AG04449 (cell line): ENCODE measurements at places on chromosomes 11 and 22.

- DNase-seq, result no peak
Observed at GRCh38 chr11:94776351-94777321, 8.5 kb downstream of the AMOTL1 start.

DNA sequence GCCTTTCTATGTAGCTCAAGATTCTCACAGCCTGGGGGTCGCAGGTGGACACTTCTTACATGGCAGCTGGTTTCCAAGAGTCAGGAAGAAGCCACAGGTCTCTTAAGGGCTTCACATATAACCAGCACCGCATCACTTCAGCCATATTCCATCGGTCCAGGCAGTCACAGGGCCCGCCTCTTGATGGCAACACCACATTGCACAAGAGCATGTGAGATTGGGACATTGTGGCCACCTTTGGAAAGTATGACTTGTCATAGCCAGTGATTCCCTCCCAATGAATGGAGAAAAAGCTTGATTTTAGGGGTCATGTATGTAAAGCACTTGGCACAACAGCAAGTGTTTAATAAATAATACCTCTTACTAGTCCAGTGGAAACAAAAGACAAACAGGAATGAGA, 98.3 kb downstream of the NCAM1 start:
- DNase-seq, result no peak

GRCh38 chr11:130457623-130458409, 9.4 kb downstream of the ADAMTS15 start:
- no peak for DNase-seq

- no peak for DNase-seq
Observed at GRCh38 chr22:38017272-38017920, 33.0 kb upstream of the SOX10 start.

DNA sequence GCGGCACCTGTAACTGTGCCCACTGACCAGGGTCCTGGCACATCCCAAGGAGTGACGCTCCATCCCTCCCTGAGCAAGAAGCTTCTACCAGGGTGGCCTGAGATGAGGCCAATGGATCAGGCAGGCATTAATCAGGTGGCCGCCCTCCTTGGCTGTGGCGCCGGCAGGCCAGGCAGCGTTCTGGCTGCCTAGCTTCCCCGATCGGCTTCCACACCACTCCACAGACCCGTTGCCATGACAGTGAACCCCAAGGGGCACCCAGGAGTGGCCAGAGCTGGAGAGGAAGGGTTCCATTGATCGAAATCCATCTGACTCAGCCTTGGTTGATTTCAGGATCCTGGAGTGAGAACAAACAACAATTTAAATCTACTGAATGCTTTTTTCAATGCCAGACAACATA, 20.5 kb downstream of the LRRC55 start:
- DNase-seq, result no peak

DNA sequence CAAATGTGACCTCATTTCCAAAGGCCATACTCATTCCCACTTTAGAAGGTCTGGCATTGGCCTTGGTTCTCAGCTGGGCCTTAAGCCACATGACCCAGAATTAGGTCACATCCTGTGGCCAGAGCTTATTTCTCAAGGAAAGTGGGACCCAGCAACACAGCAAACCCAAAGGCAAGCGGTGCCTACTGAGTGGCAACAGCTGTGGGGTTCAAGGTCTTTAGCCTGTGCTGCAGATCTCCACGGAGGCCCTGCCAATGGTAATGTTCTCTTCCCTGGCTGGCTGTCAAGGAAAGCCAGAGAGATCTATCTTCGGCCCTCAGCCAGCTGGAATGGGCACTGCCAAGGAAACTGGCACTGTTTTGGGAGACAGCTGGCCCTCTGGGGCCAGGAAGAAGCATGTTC, 41.5 kb upstream of the TP53I11 start:
- DNase-seq, result no peak

DNA sequence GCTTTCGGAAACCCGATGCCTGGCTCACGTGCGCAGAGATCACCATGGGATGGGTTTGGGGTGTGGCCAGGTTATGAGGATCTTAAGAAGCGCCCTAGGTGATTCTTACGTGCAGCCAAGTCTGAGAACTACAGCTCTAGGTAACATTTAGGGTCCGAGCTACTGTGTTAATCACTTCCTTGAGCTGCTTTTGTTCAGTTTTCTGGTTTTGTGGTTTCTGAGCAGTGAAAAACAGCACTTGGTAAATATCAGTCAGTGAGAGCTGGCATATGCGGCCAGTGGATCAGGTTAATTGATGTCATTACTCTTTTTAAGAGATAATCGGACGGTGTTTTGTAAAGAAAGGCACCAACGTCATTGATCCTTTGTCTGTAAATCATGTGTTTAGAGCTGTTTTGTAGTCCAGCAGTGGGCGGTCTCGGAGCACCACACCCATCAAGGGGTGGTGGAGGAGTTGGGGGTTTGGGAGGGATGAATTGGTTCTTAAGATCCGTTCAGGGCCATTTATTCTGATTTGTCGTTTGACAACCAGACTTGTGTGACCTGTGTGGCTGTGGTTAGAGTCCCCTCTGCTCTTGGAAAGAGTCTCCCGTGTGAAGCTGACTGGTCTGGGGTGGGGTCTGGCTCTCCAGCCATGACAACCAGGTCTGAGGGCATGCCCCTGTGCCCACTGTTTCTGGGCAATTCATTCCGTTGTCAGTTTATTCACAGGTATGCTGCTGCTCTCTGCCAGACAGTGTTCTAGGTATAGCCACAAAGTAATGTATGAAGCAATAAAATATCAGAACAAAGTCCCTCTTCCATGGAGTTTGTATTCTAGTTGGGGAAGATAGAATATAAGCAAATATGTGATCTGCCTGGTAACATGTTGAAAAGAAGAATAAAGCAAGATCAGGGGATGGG, 61.9 kb upstream of the SORL1-AS1 start:
- DNase-seq, result no peak

- DNase-seq, result no peak
Observed at GRCh38 chr22:35514366-35514765, 26.3 kb upstream of the RASD2 start.

DNA sequence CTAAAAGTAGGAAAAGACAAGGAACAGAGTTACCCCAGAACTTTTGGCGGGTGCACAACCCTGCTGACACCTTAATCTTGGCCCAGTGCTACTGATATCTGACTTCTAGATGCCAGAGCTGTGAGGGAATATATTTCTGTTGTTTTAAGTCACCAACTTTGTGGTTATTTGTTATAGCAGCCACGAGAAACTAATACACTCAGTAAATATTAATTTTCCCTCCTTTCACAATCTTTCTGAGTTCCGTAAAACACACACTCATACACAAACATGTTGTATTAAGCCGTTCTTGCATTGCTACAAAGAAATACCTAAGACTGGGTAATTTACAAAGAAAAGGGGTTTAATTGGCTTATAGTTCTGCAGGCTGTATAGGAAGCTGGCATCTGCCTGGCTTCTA, 16.1 kb upstream of the ZDHHC13 start:
- no peak for DNase-seq

DNA sequence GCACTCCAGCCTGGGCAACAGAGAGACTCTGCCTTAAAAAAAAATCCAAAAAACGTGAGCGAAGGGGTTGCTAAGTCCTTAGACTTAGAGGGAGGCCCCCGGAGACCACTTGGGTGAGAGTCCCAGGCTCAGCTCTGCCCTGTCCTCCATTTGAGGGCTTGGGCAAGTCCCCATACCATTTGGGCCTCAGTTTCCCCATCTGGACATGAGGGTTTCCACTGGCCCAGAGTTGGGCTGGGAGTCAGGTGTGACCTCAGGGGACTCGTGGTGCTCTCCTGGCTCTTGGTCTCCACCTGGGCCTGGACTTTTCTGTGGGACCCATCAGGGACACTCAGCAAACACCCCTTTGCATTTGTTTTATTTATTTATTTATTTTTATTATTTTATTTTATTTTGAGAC, 35.2 kb upstream of the CSNK1E start:
- no peak for DNase-seq

DNA sequence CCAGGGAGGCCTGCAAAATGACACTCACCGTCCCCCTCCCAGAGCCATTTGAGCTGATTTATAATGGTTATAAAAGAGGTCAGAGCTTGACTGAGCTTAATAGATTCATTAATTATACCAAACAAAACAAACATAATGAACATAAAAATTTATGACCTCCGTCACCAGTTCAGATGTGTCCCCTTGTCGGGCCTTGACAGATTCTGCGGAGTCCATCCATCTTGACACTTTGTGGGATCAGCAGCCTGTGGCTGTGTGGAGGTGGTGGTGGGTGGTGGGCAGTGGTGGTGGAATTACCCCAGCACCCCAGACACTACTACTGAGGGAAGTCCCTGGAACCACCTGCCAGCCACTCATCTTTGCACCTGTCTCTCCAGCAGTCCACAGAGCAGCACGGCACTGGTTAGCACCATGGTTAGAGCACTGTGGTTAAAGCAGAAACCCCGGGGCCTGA, 83.5 kb downstream of the DSCAML1 start:
- DNase-seq, result no peak

GRCh38 chr11:15589070-15589626, 474.4 kb downstream of the INSC start:
- DNase-seq, result no peak

- DNase-seq, result no peak
Observed at GRCh38 chr11:18853086-18853720, 61.6 kb upstream of the PTPN5 start.

GRCh38 chr11:93512073-93512475, 31.1 kb downstream of the SMCO4 start:
- DNase-seq, result no peak

DNA sequence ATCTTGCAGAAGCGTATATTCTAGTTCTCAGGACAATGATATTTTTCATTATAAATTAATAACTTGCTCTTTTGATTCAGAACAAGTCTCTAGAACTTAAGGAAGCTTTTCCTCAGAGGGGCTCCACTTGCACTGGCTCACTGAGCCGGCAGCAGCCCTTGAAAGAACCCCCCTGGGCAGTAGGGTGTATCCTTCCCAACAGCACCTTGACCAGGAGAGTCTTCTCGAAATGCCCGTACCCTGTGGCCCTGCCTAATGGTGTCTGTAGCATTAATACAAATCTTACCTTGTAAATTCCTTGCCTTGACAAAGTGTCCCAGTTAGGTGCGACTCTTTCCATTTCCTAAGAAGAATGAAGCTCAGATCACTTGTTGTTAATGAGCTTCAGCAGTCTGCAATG, 13.5 kb downstream of the PSMD13 start:
- DNase-seq, result no peak

DNA sequence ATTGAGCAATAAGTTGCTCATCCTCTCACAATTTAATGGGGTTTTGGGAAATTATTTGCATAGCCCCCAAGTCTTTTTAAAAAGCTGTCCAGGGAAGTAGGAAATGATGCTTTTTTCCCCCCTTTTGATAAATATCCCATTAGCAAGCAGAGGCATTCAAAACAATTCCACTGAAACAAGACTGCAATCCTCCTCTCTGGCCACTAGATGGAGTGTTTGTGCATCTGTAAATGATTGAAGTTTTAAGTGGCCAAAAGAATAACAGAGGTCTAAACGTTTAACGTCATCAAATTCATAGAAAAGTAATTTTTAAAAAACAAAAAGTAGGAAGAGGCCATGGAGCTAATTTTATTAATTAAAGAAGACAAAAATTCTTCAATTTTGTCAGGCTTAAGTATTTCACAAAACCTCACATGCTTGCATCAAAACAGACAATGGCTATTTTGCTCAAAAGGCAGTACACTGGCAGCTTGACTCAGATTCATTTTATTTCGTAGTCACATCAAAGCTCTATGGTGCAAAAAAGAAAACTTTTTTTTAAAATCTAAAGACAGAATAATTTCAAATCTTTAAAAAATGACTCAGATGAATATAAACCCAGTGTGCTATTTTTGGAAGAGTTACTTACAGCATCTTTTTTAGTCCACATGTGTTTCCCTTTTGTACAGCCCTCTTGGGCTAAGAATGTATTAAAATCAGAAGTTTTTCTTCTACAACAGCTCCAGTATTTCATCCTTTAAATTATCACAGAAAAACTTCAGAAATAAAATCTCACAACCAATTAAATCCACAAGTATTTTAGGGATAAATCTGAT, 17.8 kb downstream of the CHORDC1 start:
- no peak for DNase-seq

DNA sequence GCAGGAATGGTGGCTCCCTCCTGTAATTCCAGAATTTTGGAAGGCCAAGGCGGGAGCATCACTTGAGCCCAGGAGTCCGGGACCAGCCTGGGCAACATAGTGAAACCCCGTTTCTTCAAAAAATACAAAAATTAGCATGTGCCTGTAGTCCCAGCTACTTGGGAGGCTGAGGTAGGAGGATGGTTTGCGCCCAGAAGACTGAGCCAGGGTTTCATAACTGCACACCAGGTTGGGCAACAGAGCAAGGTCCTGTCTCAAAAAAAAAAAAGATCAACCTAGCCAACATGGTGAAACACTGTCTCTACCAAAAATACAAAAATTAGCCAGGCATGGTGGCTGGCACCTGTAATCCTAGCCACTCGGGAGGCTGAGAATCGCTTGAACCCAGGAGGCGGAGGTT, 6.4 kb downstream of the A4GALT start:
- no peak for DNase-seq

DNA sequence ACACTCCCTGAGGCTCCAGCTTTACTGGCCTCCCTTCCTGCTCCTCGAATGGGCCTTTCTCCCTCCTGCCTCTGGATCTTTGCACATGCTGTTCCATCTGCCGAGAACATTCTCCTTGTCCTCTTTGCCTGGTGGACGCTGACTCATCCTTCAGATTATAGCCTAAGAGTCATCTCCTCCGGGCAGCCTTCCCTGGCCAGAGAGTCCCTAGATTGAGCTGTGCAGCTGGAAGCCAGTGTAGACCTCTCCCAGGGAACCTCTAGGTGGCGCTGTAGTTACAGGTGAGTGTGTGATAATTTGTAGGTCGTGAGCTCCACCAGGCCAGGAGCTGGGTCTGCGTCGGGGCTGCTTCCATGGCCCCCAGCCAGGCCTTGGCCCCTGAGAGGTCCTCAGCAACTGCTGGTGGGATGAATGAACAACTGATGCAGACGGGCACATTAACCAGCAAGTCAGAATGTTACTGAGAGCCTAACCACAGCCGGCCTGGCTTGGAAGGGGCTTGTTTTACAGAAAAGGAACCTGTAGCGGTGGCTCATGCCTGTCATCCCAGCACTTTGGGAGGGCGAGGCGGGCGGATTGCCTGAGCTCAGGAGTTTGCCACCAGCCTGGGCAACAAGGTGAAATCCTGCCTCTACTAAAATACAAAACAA, 8.7 kb downstream of the PNPLA5 start:
- no peak for DNase-seq

DNA sequence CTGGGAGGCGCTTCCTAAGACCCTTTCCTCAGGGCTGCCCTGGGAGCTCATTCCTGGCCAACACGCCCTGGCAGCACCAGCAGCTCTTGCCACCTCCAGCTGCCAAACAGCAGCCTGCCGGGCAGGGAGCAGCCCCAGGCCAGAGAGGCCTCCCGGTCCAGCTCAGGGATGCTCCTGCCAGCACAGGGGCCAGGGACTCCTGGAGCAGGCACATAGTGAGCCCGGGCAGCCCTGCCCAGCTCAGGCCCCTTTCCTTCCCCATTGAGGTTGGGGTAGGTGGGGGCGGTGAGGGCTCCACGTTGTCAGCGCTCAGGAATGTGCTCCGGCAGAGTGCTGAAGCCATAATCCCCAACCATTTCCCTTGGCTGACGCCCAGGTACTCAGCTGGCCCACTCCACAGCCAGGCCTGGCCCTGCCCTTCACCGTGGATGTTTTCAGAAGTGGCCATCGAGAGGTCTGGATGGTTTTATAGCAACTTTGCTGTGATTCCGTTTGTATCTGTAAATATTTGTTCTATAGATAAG, 7.6 kb downstream of the SLC39A13 start:
- no peak for DNase-seq

GRCh38 chr11:108775324-108775723, 110.5 kb downstream of the DDX10 start:
- no peak for DNase-seq
